ENCODE measurements at places on chromosomes 4 and X.
A peak's percentile ranks its signal among the peaks of the same experiment; 100 is the strongest.

DNA sequence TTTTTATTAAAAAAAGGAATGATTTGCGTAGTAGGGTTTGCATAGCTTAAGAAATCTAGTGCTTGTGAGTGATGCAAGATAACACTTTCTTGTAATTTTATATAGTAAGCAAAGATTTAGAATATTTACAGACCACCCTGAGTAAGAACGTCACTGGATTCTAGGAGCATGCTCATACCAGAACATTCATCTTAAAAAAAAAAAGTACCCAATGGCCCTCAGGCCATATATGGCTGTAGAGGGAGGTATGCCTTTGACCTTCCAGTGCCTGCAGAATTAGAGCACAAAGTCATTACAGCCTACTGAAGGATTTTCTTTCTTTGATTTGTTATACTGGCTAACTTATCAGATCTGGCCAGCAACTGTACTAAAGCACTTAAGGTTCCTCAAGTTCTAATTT, 236.3 kb upstream of the GYPA start:
- no peak for DNase-seq

- DNase-seq: no peak
Measured at GRCh38 chr4:78703079-78703478, 73.1 kb upstream of the BMP2K start.

- DNase-seq: peak; percentile 76
Measured at GRCh38 chrX:155334486-155335336, at the start of gene CLIC2. Gene CLIC2 (minus strand): TSS chrX:155334614. CDS start chrX:155334427, 187 bp downstream.

DNA sequence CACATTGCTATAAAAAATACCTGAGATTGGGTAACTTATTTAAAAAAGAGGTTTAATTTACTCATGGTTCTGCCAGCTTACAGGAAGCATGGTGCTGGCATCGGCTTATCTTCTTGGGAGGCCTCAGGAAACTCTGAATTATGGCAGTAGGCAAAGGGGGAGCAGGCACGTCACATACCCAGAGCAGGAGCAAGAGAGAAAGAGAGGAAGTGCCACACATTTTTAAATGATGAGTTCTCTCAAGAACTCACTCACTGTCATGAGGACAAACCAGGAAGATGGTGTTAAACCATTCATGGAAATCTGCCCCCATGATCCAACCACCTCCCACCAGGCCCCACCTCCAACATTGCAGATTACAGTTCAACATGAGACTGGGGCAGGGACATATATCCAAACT, 10.0 kb upstream of the AFF1 start:
- peak; percentile 94 for DNase-seq

GRCh38 chr4:48296365-48296764, 26.7 kb upstream of the TEC start:
- peak; percentile 2 for DNase-seq

GRCh38 chr4:64272432-64272831, 136.8 kb downstream of the TECRL start:
- DNase-seq: no peak

- DNase-seq: no peak
Measured at GRCh38 chr4:10416441-10416840, 40.8 kb downstream of the ZNF518B start.

DNA sequence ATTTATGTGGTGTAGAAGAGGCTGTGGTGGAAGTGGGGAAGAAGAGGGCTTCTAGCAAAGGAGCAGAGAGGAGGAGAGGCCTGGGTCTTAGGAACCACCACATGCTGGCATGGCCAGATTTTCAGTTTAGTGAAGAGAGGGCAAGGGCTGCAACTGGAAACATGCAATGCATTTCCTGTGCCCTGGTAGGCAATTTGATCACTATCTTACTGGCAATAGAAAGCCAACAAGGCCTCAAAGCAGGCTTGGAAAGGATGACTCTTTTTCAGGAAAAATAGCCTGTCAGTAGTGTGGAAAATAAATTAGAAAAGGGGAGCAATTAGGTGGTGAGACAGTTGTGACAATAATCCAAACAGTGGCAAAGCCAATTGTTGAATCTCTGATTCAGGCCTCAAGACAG, 501.9 kb upstream of the ZFP42 start:
- DNase-seq: no peak

- DNase-seq: no peak
Measured at GRCh38 chr4:5562476-5562875, 145.9 kb downstream of the EVC2 start.

DNA sequence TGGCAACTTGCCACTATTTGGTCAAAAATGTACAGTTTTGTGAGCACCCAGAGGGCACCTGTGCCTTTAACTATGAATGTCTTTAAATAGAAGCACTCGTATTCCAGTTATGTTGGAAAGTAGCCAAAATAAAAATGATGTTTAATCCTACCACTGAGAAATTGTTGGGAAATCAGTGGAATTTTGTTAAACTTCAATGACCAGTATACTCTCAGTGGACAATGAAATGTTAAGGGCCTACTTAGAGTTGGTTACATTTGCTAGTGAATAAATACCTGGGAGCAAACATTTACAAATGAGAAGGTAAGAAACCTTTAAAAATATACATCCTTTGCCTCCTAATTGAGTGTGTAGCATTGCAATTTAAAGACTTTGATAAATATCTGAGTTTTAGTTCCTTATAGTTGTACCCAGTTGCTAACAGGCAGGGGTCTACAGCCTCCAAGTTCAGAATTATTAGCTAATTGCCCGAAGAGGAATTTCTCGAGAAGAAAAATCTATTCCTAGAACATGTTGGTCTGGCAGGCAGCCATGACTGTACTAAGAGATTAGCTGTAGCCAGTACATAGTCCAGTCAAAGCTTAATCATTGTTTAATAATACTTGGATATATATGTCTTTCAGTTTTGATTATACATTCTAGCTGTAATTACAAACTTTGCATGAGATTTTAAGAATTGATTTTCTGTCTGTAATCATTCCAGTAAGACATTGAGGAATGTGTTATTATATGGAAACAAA, 93.2 kb downstream of the IL1RAPL2 start:
- no peak for DNase-seq

DNA sequence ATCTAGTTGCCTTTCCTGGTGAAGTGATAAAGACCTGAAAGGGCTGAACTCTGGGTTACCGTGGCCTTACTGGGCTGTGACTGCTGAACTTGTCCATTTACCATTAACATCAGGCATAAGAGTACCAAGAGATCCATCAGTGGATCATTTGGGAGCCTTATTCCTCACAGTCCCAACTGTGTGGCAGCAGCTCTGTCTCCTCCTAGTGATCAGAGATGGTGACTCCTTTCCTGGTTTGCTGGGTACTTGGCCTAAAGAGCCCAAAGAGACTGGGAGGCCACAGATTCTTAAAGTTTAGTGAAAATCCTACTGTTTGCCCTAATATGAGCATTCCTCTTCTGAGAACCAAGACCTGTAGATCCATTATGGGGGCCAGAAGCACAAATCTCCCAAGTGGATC, 56.3 kb upstream of the ATP6AP2 start:
- no peak for DNase-seq

- no peak for DNase-seq
Measured at GRCh38 chr4:73815145-73815544, 21.3 kb upstream of the CXCL6 start.

DNA sequence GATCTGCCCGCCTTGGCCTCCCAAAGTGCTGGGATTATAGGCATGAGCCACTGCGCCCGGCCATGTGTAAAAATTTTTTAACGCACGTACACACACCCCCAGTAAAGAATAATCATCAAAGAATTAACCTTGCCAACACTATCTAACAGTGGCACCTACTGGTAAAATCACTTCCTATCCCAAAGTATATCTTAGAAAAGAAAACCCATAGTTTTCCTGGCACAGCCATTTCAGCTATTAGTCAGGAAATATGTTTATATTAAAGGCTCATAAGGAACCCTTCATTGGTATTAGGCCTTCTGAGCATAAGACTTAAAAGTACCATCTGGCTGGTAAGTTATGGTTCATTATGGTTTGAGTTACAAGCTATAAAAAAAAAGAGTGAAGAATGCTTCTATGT, 14.1 kb downstream of the S100G start:
- peak; percentile 68 for DNase-seq

DNA sequence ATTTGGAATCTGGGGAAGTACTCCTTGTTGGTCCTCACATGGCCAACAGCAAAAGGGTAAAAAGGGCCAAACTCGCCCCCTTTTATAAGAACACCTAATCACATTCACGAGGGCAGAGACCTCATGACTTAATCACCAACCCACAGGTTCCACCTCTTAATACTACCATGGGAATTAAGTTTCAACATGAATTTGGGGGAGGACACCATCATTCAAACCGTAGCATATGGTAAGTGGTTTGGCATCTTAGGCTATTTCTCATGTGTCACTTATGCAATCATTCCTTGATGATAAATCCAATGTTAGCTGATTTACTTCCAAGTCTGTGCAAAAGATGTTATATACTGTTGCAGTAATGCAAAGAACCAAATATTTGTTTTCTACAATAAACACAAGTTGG, 302.9 kb upstream of the FAM241A start:
- no peak for DNase-seq

DNA sequence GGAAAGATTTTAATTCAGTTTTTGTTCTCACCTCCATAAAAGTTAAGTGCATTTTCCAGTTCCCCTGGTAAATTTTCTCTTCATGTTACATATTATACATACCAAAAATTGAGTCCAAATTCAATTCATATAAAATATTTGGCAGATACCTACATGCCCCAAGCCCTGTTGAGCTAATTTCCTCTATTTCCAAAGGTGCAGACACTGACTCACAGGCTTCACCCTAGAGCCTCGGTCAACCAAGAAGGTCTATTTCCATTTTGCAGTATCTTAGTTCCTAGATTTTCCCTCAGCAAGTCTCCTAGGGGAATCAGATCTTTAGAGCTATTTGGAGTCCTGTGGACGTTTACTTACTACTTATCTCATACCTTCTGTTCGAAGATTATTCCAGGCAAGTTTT, 174.4 kb downstream of the TSPAN5 start:
- DNase-seq: no peak

DNA sequence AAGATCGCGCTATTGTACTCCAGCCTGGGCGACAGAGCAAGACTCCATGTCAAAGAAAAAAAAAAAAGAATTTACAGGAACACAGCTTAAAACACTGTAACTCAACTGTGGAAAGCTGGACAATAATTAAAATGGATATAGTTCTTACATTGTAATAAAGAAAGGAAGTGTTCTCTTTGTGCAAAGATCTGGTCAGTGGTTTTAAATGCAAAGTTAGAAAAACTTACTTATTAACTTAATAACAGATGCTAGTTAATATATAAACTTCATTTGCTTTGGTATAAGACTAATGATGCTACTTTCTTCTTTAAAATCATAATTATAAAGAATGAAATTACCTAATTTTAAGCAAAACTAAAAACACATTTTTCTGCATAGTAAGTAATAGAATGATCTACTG, 2024.1 kb upstream of the TENM3 start:
- DNase-seq: no peak

DNA sequence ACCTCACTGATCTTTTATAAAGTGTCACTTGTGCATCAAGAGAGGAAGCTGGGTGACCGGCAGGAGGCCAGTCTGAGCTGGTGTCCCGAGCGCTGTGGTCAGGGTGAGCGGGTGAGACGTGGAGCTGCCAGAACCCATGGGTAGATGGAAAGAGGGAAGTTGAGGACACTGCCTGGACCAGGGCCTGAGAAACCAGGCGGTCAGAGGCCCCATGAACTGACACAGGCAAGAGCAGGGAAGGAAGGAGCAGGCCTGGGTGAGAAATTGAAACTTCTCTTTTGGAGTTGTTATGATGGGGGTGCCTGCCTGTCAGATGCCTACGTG, 192.6 kb downstream of the AFAP1 start:
- no peak for DNase-seq

DNA sequence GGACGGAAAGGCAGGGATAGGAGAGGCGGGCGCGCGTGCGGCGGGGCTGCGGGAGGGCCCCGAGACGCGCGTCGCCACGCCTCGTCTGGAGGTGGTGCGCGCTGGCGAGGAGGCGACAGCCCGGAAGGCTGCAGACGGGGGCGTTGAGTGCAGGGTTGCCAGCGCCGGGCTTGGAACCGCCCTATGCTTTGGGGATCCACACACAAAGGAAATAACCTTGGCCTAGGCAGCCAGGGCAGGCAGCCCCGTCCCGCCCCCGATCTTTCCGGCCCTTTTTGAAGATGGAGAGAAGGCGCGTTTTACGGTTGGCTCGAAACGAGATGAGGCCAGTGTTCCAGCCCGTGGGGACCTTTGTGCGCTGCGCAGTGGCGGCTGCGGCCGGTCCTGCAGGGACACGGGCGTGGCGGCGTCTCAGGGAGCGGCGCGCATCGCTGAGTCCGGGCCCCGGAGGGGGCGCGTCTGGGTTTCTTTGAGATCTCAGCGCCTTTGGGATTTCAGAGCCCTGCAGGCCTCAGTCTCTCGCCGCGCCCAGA, 50.8 kb upstream of the TRIM2 start:
- DNase-seq: peak; percentile 30

DNA sequence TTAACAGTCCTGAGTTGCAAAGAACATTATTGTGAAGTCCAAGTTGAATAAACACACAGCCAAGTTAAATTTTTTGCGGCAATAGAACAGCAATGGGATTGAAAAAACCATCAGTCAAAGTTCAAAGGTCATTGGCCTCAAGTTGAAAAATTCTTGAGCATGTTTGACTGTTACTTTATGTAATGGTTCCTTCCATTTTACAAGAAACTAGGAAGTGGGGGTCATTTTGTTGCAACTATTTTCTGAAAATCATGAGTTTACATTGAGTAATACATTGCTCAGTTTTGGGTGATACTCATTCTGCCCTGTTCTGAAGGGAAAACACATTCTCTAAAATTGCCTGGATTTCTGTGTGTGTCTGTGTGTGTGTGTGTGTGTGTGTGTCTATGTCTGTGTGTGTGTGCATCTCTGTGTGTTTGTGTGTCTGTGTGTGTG, 5.2 kb upstream of the IRF2 start:
- no peak for DNase-seq

GRCh38 chrX:74923942-74924448, 1.3 kb downstream of the NEXMIF start:
- peak; percentile 2 for DNase-seq

- DNase-seq: no peak
Measured at GRCh38 chrX:140422501-140422900, 82.4 kb downstream of the SOX3 start.

DNA sequence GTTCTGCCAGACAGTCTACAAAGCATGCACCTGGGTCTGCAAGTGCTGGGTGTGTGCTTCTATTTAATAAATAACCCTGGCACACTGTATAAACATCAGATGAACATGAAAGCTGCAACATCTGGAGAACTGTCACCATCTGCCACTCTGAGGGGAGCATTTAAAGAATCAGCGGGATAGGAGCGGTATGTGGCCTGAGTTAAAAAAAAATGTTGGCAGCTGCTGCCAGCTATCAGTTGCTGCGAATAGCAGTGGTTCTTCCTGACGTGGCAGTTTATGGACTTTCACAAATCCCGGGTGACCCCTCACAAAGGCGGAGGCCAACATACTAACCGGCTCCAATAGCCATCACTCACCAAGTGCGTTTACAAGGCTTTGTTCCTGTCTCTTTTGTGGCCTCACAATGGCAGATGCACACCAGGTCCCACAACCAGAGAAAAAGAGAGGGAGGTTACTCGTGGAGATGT, 95.1 kb downstream of the RASL11B start:
- peak; percentile 51 for DNase-seq

GRCh38 chr4:15718959-15719358, 16.1 kb downstream of the BST1 start:
- no peak for DNase-seq

GRCh38 chrX:35919536-35920309, at the start of gene CFAP47:
Gene CFAP47 (plus strand): TSS chrX:35919734. CDS start chrX:35919800, 66 bp downstream.
- peak; percentile 0 for DNase-seq

Measured in fibroblast of skin of scalp (primary cell).